Gastrocnemius medialis (tissue), 4 donors: ENCODE measurements at places on chromosomes 3 and 15.
A peak's percentile ranks its signal among the peaks of the same experiment; 100 is the strongest.

DNA sequence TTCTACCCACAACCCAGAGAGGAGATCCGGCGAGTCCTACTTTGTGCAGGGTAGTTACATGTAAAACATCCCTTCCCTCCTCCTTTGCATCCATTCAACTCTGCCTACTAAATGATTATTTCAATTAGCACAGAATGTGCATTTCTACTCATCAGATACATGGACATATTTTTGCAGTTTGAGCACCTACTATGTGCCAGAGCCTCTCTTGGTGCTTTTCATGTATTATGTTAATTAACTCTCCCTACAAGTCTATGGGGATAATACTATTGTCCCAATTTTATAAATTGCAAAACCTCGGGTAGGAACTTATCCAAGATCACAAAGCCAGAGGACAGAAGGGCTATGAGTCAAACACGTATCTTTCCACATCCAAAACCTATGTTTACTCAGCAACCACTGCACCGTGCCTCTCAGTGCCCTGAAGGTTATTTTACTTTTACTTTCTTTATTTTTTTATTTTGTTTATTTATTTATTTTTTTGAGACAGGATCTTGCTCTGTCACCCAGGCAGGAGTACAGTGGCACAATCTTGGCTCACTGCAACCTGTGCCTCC is 432.8 kb downstream of the MAGI1 start:
- DNase-seq = no peak

DNA sequence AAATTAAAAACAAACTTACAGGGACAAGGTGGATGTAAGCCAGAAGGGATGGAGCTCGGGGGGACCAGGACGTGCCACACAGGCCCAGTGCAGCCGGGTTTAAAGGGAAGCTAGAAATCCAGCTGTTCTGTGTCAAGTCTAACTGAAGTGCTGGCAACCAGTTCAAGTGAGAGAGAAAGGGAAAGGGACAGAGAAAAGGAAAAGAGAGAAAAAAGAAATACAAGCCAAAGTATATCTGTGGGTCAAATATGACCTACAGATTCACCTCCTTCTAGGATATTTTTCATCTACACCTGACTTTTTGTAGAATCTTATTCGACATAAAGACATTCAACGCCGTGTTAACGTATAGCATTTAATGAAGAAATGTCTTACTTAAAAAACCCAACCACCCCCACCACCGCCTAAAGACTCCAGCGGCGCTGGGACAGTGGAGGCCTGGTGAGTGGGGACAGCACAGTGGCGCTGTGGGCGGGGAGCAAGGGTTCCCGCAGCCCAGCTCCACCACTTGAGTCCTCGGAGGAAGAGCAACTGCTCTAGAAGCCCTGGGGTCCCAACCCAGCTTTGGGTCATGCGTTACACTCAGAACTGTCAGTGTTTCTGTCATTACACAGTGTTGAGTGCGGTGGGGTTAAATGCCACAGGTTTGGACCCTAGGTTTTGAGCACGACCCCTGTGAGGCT is 62.3 kb downstream of the CHSY1 start:
- DNase-seq = no peak

- no peak for DNase-seq
Observed at GRCh38 chr15:61153291-61153690, 75.8 kb downstream of the RORA start.

- DNase-seq = no peak
Observed at GRCh38 chr15:81001152-81002008, 657 bp downstream of the TLNRD1 start.

- DNase-seq = no peak
Observed at GRCh38 chr3:170387950-170388349, 30.4 kb downstream of the SKIL start.

DNA sequence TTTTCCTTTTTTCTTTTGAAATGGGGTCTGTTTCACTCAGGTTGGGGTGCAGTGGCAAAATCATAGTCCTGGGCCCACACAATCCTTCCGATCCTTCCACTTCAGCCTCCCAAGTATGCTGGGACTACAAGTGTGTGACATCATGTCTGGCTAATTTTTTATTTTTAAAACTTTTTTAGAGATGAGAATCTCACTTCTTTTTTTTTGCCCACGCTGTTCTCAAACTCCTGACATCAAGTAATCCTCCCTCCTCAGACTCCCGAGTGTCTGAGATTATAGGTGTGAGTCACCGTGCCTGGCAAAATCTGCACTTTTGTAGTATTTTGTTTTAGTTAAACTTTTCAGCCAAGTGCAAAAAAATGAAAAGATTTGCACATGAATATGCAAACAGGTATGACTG is 171.0 kb downstream of the FNDC3B start:
- no peak for DNase-seq

DNA sequence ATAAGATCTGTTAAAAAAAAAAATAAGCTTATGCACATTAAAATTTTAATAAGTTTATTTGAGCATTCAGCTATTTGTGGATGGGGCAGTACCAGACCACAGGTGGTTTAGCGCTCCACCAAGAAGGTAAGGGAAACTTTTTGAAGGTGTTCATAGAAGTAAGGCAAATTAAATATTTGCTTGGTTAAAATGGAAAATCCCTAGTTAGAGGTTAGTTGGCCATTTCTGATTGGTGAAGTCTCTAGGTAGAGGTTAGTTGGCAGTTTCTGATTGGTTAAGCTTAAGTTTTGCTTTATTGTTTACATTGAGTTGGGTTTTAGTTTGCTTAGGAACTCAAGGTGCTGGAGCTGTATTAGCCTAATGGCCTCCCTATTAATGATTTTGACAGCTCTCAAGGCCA is 30.7 kb downstream of the SCN11A start:
- no peak for DNase-seq

DNA sequence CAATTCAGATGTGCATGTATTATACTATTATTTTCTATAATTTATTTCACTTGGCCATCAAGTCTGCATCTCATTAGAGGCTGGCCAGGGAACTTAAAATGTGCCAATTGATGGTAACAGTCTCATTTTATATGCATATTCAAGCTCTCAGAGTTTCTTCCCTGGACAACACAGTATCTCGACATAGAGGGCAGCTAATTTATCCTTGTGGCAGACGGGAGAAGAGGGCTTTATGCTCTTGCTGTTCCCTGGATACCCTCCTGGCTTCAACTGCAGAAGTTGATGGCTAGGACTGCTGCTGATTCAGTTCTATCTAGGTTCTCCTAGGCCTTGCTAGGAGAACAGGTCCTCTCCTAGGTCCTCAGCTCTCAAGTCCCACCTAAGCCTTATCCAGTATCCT is 99.1 kb upstream of the NPHP3 start:
- no peak for DNase-seq

GRCh38 chr15:49424954-49425353 is 1.9 kb downstream of the FGF7 start:
- no peak for DNase-seq

- no peak for DNase-seq
Observed at GRCh38 chr3:131716943-131717342, 214.2 kb upstream of the MRPL3 start.

DNA sequence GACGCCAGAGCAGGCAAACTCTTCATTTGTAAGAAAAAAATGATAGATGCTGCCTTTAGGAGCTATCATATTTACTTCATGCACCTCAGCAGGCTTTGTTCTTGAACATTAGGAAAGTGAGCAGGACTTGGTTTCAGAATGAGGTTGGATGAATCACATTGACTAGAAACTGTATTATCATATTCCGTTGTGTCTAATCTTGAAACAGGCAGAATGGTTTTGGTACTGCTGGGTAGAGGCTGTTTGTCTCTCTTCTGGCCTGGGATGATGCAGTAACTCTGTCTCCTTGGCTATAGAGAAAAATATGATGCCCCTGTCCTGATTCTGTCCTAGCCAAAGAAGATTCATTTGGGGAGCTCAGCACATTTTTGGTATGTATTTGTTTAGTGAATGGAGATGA is 344.2 kb upstream of the GRM7 start:
- DNase-seq = no peak

DNA sequence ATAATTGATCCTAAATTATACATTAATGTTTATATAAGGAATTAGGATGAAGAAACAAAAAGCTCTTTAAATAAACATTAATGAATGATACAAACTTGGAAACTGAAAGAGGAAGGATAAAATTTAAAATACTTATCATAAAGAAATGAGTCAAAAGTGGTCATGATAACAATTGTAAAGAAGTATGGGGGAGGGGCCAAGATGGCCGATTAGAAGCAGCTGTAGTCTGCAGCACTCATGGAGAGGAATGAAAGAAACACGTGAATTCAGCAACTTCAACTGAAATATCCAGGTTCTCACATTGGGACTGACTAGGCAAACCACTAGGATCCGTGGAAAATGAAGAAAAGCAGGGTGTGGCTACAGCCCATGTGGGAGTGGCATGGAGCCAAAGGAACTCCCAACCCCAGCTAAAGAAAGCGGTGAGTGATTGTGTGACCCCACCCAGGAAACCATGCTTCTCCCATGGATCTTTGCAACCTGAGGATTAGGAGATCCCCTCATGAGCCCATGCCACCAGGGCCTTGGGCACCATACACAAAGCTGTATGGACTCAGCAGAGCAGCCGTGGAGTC is 13.1 kb upstream of the CP start:
- no peak for DNase-seq

GRCh38 chr15:37691911-37692310 is 242.5 kb upstream of the TMCO5A start:
- no peak for DNase-seq

DNA sequence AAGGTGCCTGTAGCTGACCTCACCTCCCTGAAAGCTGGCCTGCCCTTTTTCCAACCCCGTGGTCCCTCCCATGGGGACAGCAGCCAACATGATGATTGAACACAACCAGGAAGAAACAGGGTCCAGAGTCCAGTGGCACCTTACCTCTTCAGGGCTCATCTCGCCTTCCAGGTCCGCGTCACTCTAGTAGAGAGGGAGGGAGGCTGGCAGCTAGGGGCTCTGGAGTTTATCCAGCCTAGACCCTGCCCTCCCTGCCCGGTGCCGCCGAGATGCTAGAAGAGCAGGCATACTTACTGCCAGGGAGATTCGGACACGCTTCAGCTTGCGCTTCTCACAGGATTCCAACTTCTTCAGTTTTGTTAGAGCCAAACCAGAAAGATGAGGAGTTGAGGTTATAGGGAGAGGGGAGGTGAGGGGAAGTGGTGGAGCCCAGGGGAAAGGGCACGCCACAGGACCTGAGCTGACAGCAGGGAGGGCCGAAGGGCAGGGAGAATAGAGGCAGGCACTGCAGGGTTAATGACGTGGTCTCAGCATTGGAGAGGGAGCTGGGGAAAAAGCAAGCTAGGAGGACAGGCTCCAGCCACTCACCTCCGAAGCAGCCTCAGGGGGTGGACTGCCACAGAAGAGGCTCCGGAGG is 9.1 kb downstream of the CLCN2 start:
- no peak for DNase-seq

GRCh38 chr3:152595975-152596821 is 238.7 kb upstream of the P2RY1 start:
- DNase-seq = no peak

DNA sequence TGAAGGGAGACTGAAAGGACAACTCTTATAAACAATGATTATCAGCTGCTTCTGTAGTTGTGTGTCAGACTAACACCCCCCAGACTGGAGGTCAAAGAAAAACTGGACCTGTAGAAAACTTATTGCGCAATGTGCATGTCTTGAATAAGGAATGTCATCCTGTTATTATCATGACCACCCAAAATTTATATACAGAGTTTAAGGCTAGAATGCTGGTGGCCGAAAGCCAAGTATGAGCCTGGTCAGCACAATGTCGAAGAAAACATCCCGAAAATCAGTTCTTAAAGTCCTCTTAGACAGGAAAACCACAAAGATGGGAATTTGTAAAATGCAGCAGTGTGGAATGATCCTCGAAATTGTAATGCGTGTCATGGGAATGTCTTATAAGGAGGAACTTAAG is 29.3 kb downstream of the RFTN1 start:
- no peak for DNase-seq

DNA sequence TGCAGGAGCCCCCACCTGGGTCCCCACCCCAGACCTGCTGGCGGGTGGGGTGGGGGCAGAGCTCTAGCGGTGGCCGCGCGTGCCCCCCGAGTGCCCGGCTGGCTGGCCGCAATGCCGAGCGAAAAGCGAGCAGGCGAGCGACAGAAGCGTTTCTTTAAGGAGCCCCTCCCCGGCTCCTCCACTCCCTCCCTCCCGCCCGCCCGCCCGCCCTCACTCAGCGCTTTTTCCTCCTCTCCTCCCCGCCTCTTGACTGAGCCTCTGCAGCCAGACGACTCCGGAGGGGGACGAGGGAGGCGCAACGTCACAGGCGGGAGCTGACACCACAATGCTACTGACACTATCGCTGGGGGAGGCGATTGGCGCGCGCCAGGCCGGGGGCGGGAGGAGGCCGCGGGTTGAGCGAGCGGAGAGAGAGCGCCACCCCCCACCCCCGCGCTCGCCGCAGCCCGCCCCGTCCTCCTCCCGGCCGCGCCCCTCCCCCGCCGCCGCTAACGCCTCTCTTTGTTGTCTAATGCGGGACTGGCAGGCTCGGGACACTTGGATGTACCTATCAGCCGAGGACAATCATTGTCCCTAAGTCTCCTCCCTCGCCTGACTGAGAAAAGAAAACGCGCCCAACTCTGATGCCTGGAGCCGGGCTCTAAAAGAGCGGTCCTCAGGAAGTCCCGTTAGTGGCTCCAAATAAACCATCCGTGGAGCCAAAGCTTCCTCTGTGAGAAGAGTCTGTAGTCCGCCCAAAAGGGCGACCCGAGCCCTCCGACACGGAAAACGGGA is at the start of gene MEX3B:
Gene MEX3B (minus strand): TSS at position 127 of the 774 bp plus-strand sequence. CDS start 313 bp downstream, outside the sequence.
- peak; percentile 96 for DNase-seq

GRCh38 chr3:111594205-111594604 is 941 bp downstream of the ZBED2 start:
- no peak for DNase-seq

DNA sequence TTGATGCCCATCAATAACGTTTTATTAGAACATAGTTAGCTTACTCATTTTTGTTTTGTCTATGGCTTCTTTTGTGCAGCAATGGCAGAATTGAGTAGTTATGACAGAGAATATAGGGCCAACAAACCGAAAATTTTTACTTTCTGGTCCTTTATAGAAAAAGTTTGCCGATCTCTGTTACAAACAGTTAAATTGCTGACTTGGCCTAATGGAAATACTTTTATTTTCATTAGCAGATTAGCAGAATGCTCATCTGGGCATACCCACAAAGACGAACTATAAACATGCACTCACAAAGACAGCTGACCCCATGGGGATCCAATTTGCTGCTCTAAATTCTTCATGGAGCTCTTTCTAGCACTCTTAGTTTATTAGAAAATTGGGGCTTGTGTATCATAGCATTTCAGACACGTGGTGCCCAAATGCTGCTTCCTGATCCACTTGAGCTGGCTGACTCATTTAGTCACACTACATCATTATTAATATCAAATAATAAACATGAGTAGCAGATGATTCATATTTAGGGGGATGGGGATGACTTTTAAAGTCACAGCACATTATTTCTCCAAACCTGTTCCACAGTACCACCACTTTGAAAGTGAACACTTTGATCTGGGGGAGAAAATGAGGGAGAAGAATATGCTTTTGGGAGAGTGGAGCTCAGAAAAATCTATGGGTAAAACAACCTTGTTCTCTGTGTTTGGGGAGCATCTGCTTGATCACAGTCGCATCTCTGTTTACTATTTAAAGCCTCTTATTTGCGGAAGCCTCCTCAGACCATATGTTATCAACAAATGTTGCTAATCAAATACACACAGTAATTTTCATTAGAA is 228.1 kb upstream of the FEZF2 start:
- DNase-seq = no peak
